ENCODE measurements at places on chromosomes 3 and 15. TPM values are rescaled to one million over a fixed set of nuclear protein-coding genes. Genes with fewer than 3 reads are reported as not detected.

- no peaks in the 10 kb centered on the region for H3K27me3 ChIP-seq
- H3K27ac ChIP-seq = peak overlapping the region; percentile 81
- H3K4me3 ChIP-seq = no peak overlapping the region
- H3K4me1 ChIP-seq = peaks cover 57% of the 10 kb centered on the region
Observed at GRCh38 chr15:60525341-60526039, 46.5 kb upstream of the ICE2 start.

SLC25A26 gene
- total RNA-seq = 28.5 TPM

CYP11A1 gene
- total RNA-seq = 0.31 TPM

PARP15 gene
- 13.3 TPM for total RNA-seq

GRCh38 chr15:67232591-67232990 lies 21.9 kb downstream of the AAGAB start:
- peaks cover 7% of the 10 kb centered on the region for H3K4me1 ChIP-seq
- no peaks in the 10 kb centered on the region for H3K27me3 ChIP-seq
- H3K4me3 ChIP-seq = no peak overlapping the region
- DNase-seq = no peak
- peaks cover 53% of the 10 kb centered on the region for H3K36me3 ChIP-seq

ABHD6 gene
- 3.7 TPM for total RNA-seq

RETNLB gene
- not detected for total RNA-seq

DNA sequence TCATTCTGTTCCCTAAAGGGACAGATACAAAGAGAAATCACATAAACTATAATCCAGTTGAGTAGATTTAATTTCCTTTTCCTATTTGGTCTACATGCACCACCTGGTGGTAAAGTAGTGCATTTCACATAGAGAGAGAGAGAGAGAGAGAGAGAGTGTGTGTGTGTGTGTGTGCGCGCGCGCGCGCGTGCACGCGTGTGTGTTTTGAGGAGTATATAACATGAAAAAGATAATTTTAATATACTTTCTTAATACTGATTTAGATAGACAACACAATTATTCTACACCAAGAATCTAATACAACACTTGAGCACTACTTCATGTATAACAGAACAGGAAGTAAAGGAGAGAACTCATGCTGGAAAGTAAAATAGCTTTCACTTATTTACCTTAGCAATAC lies 1.1 kb upstream of the FGF7 start:
- no peaks in the 10 kb centered on the region for H3K36me3 ChIP-seq
- no peak overlapping the region for H3K4me3 ChIP-seq
- DNase-seq = peak; percentile 45
- no peaks in the 10 kb centered on the region for H3K27me3 ChIP-seq
- H3K27ac ChIP-seq = no peak overlapping the region

DNA sequence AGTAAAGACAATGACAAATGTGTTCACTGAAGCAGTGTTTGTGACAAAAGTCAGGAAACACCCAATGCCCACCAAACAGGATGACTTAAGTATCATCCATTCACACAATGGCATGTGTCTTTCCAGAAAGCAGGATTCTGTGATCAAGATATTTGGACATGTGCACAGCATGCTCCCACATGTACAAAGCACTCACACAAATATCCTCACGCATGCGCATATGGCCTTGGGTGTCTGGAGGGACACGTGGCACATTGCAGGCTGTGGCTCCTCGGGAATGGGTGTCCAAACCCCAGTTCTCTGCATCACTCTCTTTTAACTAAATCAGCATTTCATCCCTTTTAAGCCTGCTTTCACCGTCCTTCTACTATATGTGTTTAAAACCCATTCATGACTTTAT lies 130.5 kb downstream of the KLF13 start:
- H3K27ac ChIP-seq = no peak overlapping the region
- H3K27me3 ChIP-seq = no peaks in the 10 kb centered on the region
- no peak overlapping the region for H3K4me3 ChIP-seq
- H3K4me1 ChIP-seq = peaks cover 28% of the 10 kb centered on the region
